ENCODE measurements at places on chromosomes 2 and 18.

DNA sequence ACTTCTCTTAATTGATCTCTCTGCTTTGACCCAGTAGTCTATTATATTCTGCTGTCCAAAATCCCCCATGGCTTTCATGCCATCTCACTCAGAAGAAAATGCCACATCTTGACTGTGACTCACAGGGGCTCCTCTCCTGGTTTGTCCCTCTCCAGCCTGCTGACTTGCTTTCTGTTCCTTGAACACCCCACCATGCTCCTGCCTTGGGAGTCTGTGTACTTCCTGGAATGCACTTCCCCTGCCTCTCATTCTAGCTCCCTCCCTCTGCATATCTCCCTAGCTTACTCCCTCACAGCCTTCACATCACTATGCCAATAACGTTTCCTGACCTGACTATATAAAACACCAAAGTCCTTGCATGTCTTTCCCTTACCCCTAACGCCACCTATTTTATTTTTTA is 167.2 kb downstream of the TRIB2 start:
- DNase-seq: no peak

- DNase-seq: no peak
These were observed 15.2 kb downstream of the AFG3L2 start for GRCh38 chr18:12361770-12362378.

GRCh38 chr2:109144271-109144670 is 15.3 kb downstream of the SH3RF3 start:
- peak; percentile 77 for DNase-seq

- no peak for DNase-seq
These were observed 216.2 kb upstream of the ST6GAL2 start for GRCh38 chr2:107102176-107102575.

- DNase-seq: no peak
These were observed 444.3 kb downstream of the NBAS start for GRCh38 chr2:15116830-15117229.

DNA sequence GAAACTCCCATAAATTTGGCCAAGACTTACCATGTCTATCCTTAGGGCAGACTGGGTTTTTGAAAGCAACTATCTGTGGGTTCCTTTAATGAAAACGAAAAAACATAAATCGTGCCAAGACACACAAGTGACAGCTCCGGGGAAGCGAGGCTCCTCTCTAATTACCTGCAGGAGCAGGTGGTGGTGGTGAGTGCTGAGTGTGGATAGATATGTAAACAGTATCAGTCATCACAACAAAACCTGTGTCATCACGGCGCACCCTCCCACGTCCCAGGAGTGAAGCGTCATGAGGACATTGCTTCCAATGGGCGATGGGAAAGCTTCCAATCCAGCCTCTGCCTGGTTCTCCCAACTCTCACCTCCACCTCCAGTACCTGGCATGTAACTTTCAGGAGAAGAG is 31.3 kb downstream of the ACKR3 start:
- DNase-seq: no peak

DNA sequence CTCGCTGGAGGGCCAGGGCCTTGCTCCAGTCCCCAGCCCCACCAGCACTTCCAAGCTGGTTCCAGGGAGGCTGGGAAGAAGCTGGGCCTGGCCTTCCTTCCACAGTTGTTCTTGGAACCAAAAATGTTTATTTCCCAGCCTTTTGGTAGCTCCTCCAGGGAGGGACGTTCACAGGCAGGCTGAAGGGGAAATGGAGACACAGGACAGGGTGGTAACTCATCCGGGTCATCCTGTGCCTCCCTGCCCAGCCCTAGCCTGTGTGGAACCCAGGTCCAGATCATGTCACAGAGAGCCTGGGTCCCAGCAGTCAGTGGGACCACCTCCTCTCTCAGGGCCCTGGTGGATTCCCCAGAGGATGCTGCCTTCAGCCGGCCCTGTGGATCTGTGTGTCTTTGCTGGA is 12.5 kb upstream of the ARMC9 start:
- no peak for DNase-seq

- DNase-seq: no peak
These were observed 673 bp upstream of the HNMT start for GRCh38 chr2:137963535-137964065.

DNA sequence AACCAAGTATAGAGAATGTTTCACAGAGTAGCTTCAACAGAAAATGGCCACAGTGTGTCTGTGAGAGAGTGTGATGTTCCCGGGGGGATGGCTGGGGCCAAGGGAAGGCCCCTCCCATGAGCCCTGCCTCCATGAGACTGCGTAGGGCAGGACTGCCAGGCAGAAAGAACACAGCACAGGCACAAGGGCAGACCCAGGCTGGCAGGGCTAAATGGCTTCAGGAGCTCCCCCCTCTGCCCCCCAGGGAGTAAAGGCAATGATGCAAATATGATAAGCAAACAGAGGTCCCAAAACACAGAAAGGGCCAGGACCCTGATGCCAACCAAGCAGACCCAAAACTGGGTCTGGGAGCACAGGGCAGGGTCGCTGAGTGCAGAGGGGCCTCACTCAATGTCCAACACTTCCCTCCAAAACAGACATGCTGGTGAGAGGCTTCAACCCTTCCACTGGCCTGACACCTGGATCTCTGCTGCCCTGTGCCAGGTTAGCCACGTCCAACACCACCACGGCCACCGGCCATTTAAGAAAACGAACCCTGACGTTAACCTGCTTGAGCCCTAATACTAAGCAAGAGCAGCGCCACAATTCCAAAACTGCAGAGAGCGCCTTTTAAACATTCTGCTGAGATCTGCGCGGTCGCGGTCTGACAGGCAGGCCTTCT is 90.3 kb downstream of the HDAC4 start:
- no peak for DNase-seq

- no peak for DNase-seq
These were observed 26.7 kb downstream of the PDCL3 start for GRCh38 chr2:100589527-100589926.

GRCh38 chr2:236557306-236558030 is 12.2 kb upstream of the ACKR3 start:
- no peak for DNase-seq

DNA sequence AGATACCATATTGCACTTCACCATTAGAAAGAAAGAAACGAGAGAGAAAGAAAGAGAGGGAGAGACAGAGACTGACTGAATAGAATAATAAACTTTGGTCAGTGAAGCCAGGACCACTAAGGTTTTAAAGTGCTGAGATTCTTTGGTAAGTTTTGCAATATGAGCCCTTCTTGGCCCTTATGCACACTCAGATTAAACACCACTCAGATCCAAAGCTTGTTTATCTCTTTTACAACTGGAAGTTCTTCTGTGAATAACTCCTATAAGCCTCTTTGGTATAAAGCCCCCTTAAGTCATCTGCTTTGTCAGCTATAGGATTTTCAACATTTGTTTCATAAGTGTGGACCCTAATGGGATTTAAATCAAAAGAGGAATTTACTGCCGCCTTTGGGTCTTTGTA is 40.8 kb downstream of the PID1 start:
- no peak for DNase-seq

DNA sequence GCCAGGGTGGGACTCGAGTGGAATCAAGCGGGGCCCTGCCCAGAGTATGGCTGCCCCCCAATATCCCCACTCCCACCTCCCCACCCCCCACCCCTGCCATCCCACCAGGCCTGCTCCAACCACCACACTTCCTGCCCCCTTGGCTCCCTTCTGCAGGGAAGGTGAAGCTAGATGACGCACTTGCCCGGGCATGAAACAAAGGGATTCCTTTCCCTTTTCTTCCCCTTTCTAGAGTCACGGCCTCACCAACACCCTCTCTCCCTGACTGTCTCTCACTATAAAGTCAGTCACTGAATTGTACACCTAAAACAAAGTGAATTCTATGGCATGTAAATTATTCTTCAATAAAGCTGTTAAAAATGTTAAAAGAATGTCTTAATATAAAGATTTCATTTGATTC is 16.0 kb downstream of the ZBTB7C start:
- no peak for DNase-seq

GRCh38 chr2:126444512-126444911 is 211.4 kb upstream of the GYPC start:
- DNase-seq: no peak

DNA sequence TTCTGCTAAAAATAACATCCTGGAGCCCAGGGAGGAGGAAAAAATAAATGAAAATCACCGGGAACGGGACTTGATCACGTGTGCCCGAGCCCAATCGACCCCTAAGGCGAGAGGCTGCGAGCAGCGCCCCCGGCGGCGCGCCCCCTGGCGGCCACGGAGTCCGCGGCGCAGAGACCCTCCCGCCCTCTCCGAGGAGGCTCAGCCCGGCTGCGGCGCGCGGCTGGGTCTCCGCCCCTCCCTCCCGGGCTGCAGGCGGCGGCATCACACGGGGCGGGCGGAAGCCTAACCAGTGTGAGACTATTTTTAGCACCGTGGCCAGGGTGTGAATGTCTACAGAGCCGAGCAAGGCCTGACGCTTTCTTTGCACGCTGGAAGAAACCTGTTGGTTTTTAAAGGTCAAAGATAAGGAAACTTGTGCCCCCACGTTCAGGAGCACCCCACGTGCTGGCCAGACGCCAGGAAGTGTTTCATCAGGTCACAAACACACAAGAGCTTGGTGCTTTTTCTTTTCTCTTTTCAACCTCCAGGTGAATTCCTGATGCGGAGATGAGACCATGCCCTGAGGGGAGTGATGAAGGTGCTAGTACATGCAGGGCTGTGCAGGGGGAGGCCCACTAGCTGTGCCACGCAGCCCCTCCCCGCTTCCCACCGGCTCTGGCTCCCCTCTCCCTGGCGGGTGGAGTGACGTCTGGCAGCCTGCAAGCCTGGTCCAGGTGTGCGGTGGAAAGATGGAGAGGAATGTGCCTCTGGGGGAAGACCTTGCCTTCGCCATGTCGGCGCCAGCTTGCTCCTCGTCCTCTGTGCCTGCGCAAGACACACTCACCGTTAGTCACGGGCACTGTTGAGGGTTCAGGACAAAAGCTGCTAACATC is 35.3 kb upstream of the DNMT3A start:
- DNase-seq: peak; percentile 81

DNA sequence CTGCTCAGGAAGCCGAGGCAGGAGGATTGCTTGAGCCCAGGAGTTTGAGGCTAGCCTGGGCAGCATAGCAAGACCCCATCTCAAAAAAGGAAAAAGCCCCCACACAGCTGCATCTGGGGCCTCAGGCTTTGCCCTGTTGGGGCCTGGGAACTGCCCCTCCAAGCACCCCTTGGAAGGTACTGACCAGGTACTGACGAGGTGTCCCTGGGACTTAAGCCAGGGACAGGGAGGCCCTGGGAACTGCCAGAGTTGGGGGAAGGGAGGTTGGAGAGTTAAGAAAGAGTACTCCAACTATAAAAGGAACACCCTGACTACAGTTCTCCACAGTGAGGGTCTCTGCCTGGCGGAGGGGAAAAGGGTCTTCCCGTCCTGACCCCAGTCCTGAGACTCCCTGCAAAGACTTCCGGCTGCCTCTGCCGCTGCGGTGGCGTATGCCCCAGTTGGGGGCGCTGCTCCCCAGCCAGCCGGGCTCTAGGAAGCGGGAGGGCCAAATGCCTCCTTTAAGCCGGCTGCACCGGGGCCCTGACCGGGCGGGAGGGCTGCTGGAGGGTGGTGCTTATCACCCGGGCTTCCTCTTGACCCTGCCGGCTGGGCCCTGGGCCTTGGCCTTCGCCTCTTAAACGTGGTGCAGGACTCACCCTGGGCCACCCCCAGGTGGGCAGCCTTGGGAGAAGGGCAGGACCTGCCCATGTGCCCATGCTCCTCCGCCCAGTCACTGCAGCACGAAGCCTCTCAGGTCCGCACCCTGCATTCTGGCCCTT is 12.8 kb downstream of the SLC30A3 start:
- peak; percentile 28 for DNase-seq

GRCh38 chr18:55781481-55781957 is 193.5 kb upstream of the TCF4 start:
- DNase-seq: no peak

- no peak for DNase-seq
These were observed 1.7 kb upstream of the MYOM1 start for GRCh38 chr18:3221496-3221895.

DNA sequence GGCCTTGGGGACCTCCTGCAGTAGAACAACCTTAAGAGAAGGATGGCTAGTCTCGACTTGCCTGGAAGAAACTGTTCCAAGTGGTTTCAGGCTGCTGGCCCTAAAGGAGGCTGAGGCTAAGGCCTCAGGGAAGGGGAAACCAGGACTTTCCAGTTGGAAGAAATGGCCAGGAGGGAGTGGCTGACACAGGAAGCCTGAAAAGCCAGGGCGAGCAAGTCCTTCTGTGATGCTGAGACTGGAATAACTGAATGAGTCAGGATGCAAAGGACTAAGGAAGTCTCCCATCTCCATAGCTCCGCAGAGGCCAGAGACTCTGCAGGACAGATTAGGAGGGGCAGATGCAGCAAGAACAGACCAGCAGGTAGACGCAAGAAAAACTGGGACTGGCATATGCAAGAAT is 7.4 kb downstream of the HTRA2 start:
- DNase-seq: no peak

DNA sequence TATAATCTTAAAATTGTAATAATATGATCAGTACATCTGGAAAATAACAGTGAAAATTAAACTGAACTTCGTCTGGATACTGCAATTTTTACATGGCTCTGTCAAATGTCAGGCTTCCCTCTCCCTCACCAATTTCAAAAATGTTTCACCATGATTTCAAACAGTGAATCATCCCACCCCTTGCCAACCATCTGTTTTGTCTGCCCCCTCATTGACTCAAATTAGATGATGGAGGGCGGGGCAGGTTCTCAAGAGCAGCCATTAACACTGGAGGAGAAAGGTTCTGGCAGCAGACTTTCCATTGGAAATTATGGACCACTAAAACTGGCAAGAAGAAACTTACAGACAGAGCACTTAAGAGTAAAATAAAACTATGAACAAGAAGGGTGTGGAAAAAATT is 1195.7 kb upstream of the ZEB2 start:
- DNase-seq: no peak

GRCh38 chr18:50011813-50012435 is 183.0 kb downstream of the MYO5B start:
- no peak for DNase-seq

DNA sequence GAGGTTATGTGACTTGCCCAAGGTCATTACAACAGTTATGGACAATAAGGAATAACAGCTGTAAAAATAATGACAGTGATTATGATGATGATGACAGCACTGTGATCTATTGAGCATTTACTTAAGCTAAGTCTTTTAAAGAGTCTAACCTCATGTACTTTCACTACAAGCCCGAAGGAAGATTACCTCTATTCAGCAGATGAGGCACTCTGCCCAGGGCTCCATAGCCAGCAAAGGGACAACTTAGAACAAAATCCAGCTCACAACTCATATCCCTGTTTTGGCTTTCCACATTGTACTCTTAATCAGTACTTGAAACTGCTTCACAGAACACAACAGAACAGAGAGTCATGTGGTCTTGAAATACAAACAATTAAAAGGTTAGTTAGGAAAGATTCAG is 290.2 kb downstream of the ZNF385B start:
- no peak for DNase-seq

Data from stimulated activated naive CD4-positive, alpha-beta T cell (primary cell).